ENCODE measurements at places on chromosomes 7 and 10.

DNA sequence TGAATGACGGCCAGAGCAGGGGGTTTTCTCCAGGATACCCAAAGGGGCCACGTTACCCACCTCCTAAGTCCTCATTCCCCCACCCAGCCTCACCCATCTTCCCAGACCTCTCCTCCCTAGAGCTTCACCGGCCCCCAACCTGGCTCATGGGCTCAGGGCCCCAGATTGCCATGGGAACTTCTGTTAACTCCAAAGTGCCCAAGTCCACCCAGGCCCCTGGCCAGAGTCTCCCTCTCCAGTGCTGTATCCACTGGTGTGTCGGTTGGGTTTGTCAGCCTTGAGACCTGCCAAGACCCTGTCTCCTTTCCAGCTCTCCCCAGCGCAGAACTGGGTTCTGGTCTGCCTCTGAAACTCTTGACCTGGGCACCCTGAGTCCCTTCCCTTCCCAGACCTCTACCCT lies 37.1 kb upstream of the ZMIZ2 start:
- DNase-seq: no peak

DNA sequence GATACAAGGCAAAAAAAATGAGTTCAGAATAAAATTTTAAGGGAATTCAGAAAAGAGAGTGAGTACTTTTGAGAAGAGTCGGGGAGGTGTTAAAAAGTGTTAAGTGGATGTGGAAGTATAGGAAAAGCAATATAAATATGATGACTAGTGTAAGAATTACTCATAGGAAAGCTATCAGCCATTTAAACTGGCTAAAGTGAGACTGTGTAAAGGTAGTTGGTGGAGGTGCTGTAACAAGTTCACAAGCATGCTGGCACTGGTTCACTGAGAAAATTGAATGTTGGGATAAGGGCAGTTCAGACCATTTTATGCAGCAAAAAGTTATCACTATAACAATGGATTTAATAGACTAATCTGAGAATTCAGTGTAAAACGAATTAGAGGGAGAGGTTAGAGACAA lies 179.0 kb upstream of the DKK1 start:
- DNase-seq: no peak

DNA sequence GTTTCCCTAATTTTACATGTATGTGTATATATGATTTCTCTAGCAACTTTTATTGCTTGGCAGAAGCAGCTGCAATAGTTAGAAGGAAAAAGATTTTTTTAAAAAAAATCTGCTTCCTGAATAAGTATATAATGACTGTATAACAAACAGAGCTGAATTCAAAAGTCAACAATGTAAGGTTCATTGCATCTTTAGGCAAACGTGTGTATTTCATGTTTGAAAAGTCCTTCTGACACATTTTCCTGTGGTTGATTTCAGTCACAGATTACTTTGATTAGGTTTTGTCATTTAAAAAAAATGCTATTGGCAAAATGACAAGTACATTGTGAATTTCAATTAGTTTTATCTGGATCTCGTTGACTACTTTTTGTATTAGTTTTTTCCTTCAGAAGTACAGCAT lies 231.0 kb downstream of the CSTF2T start:
- no peak for DNase-seq

- no peak for DNase-seq
Measured at GRCh38 chr7:146366938-146367337, 250.3 kb downstream of the CNTNAP2 start.

- no peak for DNase-seq
Measured at GRCh38 chr10:29534590-29534989, 100.2 kb downstream of the SVIL start.

GRCh38 chr10:11266426-11266825 lies 248.8 kb downstream of the CELF2 start:
- no peak for DNase-seq

Measured in activated B cell treated with CpG ODN at 0.5 μM for 24 hours (primary cell).